Immature natural killer cell (primary cell): ENCODE measurements at places on chromosomes 5 and 9. TPM values are rescaled to one million over a fixed set of nuclear protein-coding genes. Genes with fewer than 3 reads are reported as not detected.

BTNL3 gene
- not detected for polyA plus RNA-seq

RLN1 gene
- 1.0 TPM for polyA plus RNA-seq

ANKRD34B gene
- polyA plus RNA-seq: not detected

ENTREP1 gene
- not detected for polyA plus RNA-seq

ZCCHC10 gene
- polyA plus RNA-seq: 44.4 TPM

CDH6 gene
- polyA plus RNA-seq: not detected

RAB3C gene
- polyA plus RNA-seq: not detected

ZFP37 gene
- 1.5 TPM for polyA plus RNA-seq
